ENCODE measurements at places on chromosomes 1 and 21. TPM values are rescaled to one million over a fixed set of nuclear protein-coding genes. Genes with fewer than 3 reads are reported as not detected.

GRCh38 chr1:177246710-177247580, 76.2 kb downstream of the BRINP2 start:
- DNase-seq, result no peak

Gene DIO1
- polyA plus RNA-seq, result not detected

- DNase-seq, result no peak
These were observed 114.1 kb downstream of the TNR start for GRCh38 chr1:175629318-175629694.

DNA sequence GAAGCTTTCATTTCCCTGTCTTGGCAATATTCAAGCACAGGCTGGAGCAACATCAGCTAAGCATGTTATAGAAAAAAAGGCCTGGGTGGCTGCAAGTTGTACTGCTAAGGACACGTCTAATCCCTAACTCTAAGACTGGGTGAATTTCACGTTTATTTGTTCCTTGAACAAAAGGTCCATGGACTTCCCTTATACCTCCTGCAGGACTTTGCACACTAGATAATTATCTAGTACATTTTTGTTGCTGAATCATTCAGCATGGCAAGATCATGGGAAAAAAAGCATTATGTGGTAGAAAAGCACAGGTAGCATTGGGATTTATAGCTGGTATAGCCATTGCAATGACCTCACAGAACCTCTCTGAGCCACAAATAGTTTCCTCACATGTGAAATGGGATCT, 130.7 kb upstream of the DMRTA2 start:
- no peak for DNase-seq

- peak; percentile 77 for DNase-seq
These were observed 15.2 kb downstream of the BCAN start for GRCh38 chr1:156656806-156657740.

DNA sequence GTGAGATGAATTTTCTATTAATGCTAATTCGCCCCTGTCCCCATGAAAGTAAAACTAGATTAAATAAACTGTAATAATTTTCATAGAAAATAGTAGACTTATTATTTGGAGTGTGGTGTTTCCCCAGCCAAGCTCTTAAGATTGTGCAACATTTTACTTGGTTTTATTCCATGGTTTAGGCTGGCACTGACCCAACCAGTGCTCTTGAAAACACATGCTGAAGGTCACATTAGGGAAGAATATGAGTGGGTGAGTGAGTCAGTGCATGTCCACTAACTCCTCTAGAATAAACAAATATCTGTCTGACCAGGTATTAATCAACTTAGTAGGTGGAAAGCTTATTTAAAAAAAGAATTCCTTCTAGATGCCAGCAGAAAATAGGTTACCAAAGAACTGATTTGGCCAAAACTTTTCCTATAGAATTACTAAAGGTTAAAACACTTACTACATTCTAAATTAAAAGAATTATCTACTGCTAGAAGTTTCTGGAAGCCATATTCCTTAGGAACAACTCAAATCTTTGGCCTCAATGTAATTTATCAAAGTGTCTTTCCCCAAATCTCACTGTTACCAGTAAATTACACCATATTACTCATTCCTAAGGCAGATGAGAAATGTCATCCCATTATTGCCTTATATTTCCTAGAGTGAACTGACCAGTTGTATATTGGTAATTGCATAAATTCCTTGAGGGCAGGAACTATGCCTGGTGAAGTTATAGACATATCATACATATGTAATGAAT, 89.7 kb upstream of the RGS1 start:
- peak; percentile 43 for DNase-seq

DNA sequence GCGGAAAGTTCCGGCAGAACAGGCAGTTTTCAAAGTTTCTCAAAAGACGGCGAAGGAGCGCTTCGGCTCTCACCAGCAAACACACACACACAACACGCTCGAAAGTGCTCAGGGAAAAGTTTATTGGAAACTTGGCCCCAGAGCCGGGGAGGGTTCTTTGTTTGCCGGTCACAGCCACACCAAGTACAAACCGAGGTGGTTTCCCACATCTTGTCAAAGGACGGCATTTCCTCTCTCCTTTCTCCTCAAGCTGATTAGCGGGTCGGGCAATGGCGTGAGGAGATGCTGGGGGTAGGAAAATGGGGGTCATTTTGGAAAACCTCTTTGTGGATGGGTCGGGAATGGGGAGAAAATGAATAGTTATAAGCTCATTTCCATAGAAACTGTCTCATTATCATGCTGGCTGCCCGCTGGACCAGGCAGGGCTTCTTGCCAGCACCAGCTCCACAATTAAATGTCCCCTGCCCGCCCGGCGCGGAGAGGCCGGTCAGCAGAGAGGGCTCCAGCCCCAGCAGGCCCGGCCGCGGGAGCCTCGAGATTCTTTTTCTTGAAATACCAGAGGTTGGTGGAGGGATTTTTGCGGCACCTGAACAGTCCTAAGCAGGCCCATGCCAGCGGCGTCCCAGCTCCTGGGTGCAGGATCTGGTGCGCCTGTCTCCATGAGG, 92.3 kb downstream of the PRDM16 start:
- DNase-seq, result no peak

DNA sequence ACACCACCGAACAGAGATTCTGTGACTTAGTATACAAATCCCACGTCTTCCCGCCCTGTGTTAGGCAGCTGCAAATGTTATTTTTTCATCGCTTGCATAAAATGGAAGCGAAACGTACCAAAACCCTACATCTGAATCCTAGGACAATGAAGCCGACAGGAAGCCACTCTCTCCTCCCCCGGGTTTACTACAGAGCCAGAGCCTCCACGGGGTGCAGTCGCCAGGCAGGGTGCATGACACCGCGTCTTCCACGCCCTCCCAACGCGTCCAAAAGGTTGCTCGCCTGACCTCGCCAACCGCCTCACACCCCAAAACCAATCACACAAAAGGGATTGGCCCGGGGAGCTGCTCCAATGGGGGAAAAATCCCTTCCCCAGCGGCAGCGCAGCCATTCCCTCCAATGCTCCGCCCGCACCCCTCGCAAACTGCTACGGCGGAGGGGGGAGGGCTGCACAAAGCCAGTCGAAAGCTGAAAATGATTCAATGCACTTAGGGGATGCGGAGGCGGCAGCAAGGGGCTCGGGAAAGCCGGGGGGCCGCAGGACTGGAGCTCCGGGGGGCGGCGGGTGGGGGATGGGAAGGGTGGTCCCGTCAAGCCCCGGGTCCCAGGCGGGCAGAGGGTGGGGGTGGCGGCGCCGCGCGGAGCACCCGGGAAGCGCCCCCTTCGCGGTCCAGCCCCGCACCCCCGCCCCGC, 701 bp downstream of the CEP170 start:
- peak; percentile 61 for DNase-seq

GRCh38 chr1:100391675-100392074, 39.4 kb downstream of the CDC14A start:
- no peak for DNase-seq

DNA sequence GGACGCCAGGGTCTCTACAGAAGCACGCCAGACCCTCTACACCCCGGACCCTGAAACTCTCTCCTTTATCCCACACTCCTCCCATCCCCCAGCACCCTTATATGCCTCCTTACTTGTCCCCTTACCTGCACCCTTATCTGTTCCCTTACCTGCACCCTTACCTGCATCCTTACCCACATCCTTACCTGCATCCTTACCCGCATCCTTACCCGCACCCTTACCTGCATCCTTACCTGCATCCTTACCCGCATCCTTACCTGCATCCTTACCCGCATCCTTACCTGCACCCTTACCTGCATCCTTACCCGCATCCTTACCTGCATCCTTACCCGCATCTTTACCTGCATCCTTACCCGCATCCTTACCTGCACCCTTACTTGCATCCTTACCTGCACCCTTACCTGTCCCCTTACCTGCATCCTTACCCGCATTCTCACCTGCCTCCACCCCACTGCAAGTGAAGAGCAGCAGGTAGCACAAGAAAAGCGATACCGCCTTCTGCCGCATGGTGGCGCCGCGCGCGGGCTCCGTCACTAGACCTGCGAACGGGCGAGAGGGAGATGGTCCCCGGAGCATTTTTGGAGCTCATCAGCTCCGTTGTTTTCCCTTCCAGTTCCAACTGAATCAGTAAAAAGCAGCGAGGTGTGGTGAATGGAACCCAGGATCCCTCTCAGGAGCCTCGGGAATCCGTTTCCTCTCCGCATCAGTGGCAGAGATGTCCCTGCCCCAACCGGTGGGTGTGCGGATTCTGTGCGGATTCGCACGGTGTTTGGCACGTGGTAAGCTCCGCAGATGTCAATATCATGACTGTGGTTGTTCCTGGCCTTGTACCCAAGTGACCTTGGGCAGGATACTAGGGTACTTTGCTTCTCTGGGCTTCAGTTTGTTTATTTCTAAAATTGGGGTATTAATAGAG, 2.9 kb downstream of the IFI6 start:
- peak; percentile 81 for DNase-seq

DNA sequence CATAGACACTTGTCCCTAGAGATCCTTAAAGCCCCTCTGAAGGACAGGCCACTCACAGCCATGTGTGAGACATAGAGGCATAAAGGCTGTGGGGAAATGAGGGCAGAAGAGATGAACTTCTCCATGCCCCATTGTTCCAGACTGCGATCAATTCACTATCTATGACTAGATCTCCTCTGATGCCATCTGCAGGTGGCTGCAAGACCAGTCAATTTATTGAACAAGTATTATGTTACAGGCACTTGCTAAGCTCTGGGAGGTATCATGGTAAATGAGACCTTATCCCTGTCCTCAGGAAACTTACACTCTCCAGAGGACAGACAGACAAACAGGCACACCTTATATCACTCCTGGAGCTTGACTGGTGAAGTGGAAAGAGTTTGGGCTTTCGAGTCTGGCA, 22.9 kb downstream of the UBIAD1 start:
- no peak for DNase-seq

Gene SPAG17
- polyA plus RNA-seq, result not detected

Gene NCF2
- polyA plus RNA-seq, result 4.6 TPM

Gene CD52
- polyA plus RNA-seq, result 1.3 TPM

DNA sequence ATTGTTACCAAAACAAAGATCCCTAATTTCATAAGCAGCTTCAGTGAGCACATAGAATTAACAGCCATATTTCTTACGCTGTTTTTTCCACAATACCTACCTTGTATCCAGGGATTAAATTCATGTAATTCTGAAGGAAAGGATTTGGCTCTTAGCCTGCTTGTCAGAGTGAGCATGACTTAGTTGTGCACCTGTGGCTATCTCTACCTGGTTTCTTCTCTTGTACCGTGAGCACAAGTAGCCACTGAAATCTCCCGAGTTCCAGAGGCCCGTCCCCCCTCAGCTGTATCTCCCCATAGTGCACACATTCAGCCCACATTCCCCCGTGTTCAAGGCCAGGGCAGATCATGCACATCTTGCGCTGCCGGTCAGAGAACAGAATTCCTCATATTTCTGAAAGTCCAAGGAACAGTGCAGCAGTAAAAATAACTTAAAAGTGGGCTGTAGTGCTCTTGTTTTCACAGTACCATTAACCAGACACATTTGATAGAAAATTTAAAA, 2.3 kb downstream of the TENT5C start:
- no peak for DNase-seq

Gene SYCP1
- polyA plus RNA-seq, result not detected

Gene LCE2B
- not detected for polyA plus RNA-seq

Gene SPSB1
- 9.4 TPM for polyA plus RNA-seq

DNA sequence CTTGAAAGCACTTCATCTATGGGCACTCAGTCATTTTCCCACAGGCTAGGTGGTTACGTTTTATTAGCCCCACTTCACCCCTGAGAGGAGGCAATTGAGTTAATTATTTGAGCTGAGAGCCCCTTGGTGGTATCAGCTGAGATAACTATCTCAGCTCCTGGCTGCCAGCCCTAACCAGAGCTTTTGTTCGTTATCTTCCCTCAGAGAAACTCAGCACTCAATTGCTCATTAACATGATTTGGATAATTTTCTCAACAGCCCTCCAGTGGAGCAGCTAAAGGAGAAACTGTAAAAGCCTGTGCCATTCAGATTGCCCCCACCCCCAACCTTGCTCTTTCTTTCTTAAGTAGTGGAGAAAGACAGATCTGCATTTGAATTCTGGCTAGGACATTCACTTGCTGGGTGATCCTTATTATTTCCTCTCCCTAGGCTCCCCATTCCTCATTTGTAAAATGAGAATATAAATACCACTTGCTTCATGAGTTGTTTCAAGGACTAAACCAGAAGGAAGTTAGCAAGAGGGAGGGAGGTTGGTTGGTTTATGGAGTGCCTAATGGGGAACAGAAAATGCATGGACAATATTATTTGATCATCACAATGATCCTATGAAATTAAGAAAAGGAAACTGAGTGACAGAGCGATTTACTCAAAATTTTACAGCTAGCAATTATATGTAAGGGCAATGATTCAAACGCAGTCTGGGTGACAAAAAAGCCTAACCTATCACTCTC, 218.7 kb upstream of the FGGY start:
- no peak for DNase-seq

DNA sequence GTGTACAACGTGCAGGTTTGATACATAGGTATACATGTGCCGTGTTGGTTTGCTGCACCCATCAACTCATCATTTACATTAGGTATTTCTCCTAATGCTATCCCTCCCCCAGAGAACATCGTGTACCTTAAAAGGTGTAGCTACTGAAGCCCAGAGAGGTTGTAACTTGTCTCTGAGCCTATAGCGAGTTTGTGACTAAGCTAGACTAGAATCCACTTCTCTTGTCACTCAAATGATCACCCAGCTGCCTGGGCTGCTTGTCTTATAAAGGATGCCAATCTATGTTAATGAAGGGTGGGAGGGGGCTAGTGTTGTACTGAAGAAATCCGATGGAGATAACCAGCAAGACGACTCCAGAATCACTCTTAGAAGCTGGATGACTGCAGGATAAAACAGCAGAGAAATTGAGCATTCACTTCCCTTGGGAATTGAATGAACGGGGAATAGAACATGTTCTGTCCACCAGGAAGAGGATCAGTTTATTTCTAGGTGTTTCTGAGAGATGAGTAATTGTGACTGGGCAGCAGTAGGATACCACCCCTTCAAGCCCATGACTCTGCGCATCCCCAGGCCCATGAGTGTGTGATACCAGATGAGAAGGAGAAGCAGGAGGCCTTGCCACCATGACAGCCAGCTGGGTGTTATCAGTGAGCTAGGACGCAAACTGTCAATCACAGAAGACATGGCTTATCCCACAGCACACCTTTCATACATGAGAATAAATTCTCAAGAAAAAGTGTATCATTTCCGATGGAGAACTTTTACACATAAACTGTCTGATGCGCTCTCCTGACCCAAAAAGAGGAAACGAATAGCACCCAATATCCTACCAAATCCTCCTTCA, 390.4 kb downstream of the NTNG1 start:
- no peak for DNase-seq

DNA sequence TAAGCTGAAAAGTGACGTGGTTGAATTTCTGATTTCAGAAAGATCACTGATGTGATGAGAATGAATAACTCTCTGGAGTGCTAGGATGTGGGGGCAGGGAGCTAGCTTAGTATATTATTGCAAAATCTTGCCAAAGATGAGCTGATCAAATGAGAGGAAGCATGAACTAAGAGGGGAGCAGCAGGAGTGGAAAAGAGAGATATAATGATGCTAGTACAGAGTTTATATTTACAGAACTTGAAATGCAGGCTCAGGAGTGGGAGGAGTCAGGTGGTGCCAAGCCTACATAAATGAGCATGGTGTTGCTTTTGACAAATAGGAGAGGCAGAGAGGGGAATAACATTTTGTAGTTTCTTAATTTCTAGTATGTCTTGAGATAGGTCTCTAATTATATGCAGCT, 38.1 kb upstream of the NBL1 start:
- no peak for DNase-seq

Gene CDC42BPA
- 32.1 TPM for polyA plus RNA-seq

Gene NECTIN4
- not detected for polyA plus RNA-seq

Gene OR10J5
- polyA plus RNA-seq, result not detected
